A549 treated with DMSO at 1 μM for 4 hours (cell line): ENCODE measurements at places on chromosomes 1 and 21. TPM values are rescaled to one million over a fixed set of nuclear protein-coding genes. Genes with fewer than 3 reads are reported as not detected.

The FGGY gene
- total RNA-seq, result 2.2 to 2.9 TPM (median 2.3 TPM) in 5 replicates

The RNU1-3 gene
- total RNA-seq, result 7.3 TPM in 1 of 5 replicates, not detected in the others

The OLIG2 gene
- not detected in 5 replicates for total RNA-seq

The CFAP126 gene
- 0.17 TPM in 1 of 5 replicates, not detected in the others for total RNA-seq

The YARS1 gene
- 73.1 to 84.0 TPM (median 77.6 TPM) in 5 replicates for total RNA-seq

The LCE1E gene
- 0.08 TPM in 1 of 5 replicates, not detected in the others for total RNA-seq

The CHODL gene
- not detected in 5 replicates for total RNA-seq

The DPH2 gene
- 40.4 to 48.2 TPM (median 43.8 TPM) in 5 replicates for total RNA-seq

The PWP2 gene
- 1.2 to 5.3 TPM (median 2.8 TPM) in 5 replicates for total RNA-seq
